Osteocyte (in vitro differentiated cells): ENCODE measurements at places on chromosomes 1 and 21. TPM values are rescaled to one million over a fixed set of nuclear protein-coding genes. Genes with fewer than 3 reads are reported as not detected.
A peak's percentile ranks its signal among the peaks of the same experiment; 100 is the strongest.

- DNase-seq: no peak
- H3K27me3 ChIP-seq: peaks cover 6% of the 10 kb centered on the region
- H3K36me3 ChIP-seq: no peaks in the 10 kb centered on the region
- no peak overlapping the region for H3K27ac ChIP-seq
- H3K4me3 ChIP-seq: no peak overlapping the region
These were observed 524 bp downstream of the LRRC38 start for GRCh38 chr1:13513063-13513894.

DNA sequence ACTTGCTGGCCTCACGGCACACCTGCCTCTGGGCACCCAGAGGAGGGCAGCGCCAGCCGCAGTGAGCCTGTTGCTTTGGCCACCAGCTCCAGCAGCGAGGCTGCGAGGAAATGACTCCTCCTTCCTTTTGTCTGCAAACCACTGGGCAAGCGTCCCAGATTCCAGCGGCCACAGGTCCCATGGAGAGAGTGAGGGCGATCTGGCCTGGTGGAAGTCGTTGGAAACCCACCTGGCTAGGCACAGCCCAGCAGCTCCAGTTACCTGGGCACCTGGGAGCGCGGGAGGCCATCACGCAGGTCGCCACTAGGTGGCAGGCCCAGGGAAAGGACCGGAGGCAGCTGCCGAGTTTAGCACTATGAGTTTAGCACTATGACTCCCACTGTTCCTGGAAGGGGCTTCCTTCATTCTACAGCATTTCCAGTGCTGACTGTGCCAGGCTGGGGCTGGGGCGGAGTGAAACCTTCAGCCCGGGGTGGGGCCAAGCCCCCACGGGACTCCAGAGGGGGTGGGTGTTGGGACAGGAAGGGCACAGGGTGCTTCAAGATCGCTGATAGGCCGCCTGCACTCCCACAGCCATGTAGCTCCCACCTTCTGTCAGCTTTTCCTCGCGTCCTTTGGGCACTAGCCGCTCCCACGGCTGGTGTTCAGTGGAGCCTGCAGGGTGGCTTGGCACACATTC is 1.1 kb upstream of the ESPN start:
- H3K4me1 ChIP-seq: peaks cover 16% of the 10 kb centered on the region
- no peaks in the 10 kb centered on the region for H3K36me3 ChIP-seq
- no peak overlapping the region for H3K27ac ChIP-seq
- peaks cover 39% of the 10 kb centered on the region for H3K27me3 ChIP-seq

GRCh38 chr21:30268608-30269197 is 14.0 kb downstream of the KRTAP24-1 start:
- no peak overlapping the region for H3K27ac ChIP-seq
- no peaks in the 10 kb centered on the region for H3K36me3 ChIP-seq
- H3K27me3 ChIP-seq: no peaks in the 10 kb centered on the region
- H3K4me1 ChIP-seq: no peaks in the 10 kb centered on the region

GRCh38 chr1:245648749-245649522 is 494.2 kb downstream of the KIF26B start:
- no peak overlapping the region for H3K27ac ChIP-seq
- no peaks in the 10 kb centered on the region for H3K36me3 ChIP-seq
- no peak for DNase-seq
- peaks cover 14% of the 10 kb centered on the region for H3K27me3 ChIP-seq

- DNase-seq: no peak
- H3K27ac ChIP-seq: no peak overlapping the region
- H3K36me3 ChIP-seq: no peaks in the 10 kb centered on the region
- no peak overlapping the region for H3K4me3 ChIP-seq
- peaks cover 5% of the 10 kb centered on the region for H3K4me1 ChIP-seq
These were observed 45.3 kb upstream of the ITPKB start for GRCh38 chr1:226784081-226785049.

GRCh38 chr1:225875044-225875815 is 7.0 kb downstream of the TMEM63A start:
- H3K4me1 ChIP-seq: peaks cover 35% of the 10 kb centered on the region
- H3K36me3 ChIP-seq: peaks cover 28% of the 10 kb centered on the region
- no peak for DNase-seq
- H3K27ac ChIP-seq: no peak overlapping the region
- H3K4me3 ChIP-seq: no peak overlapping the region

DNA sequence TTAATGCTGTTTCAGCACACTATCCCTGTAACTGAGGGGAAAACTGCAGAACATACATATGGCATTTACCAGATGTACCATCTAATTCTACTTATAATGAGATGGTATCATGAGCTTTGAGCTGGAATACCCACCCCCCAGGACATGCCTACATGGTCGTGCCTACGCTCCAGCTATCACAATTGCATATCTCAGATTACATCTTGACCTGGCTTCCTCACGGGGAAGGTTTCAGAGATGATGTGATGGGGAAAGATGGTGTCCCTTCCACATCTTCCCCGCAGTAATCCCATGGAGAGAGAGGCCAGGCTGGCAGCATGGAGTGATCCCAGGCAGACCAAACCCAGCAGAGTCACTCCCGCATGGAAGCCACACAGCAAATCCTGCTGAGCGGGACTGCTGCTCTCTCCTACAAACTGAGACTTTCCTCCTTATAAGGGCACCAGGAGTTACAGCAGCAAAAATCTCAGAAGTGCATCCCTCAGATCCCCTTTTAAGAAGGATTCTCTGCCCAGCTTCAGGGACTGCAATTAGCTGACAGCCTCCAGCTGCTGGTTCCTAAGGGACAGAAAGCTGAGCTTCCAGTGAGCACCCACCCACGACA is 67.1 kb downstream of the KCNH1 start:
- no peak overlapping the region for H3K27ac ChIP-seq
- no peak for DNase-seq
- H3K4me3 ChIP-seq: no peak overlapping the region
- no peaks in the 10 kb centered on the region for H3K27me3 ChIP-seq
- peaks cover 21% of the 10 kb centered on the region for H3K4me1 ChIP-seq

DNA sequence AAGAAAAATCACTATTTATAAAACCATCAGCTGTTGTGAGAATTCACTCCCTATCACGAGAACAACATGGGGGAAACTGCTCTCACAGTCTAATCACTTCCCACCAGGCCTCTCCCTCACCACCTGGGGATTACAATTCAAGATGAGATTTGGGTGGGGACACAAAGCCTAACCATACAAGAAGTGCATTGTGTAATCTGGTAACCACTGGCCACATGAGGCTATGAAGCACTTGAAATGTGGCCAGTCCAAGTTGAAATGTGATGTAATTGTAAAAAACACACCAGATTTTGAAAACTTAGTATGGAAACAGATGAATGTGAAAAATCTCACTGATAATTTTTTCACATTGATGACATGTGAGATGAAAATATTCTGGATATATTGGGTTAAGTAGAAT is 293.8 kb downstream of the TTLL7 start:
- H3K27ac ChIP-seq: no peak overlapping the region
- DNase-seq: no peak

GRCh38 chr1:3313576-3313950 is 140.9 kb upstream of the ARHGEF16 start:
- DNase-seq: no peak
- peak overlapping the region; percentile 38 for H3K4me3 ChIP-seq
- H3K36me3 ChIP-seq: no peaks in the 10 kb centered on the region
- no peaks in the 10 kb centered on the region for H3K27me3 ChIP-seq

DNA sequence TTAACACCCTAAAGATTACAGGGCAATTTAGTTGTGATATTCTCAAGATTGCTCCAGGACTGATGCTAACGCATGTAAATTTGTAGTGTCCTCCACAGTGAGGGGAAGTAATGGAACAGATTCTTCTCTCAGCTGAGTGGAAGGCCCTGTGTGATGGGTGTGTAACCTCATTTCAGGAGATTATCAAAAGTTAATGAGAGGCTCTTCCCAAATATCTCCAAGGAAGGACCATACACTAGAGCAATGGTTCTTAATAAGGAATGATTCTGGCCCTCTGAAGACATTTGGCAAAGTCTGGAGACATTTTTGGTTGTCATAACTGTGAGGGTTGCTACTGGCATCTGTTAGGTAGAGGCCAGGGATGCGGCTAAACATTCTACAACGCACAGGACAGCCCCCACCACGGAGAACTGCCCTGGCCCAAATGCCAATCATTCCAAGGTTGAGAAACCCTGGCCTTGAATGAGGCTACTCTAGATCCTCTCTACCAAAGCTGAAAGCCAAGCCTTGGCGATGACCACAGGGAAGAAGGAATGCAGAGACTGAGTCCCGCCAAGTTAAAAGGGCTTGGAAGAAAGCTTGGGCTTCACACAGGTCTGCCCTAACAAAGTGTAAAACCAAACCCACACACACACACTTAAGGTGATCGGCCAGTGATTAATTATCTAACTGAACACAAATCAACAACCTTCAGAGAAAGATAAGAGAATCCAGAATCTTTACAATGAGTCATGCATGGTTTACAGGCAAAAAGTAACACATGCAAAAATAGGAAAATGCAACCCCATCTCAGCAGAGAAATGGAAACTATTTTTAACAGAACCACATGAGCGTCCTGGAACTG is 135.8 kb downstream of the SYF2 start:
- H3K27ac ChIP-seq: no peak overlapping the region
- DNase-seq: no peak
- peaks cover 63% of the 10 kb centered on the region for H3K27me3 ChIP-seq

DNA sequence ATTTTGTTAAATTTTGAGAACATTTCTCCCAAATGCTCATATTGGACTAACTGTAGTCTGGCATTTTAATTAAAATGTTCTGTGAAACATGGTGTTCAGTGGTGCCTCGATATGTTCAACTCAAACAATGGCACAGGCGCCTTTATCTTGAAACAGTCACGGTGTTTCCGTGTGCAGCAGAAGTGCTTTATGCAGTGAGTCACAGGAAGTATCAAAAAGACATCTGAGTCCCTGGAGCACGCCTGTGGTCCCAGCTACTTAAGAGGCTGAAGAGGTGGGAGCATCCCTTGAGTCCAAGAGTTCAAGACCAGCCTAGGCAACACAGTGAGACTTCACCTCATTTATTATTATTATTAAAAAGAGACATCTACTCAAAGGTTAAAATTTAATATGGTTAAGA is 52.2 kb downstream of the GREM2 start:
- peaks cover 9% of the 10 kb centered on the region for H3K4me1 ChIP-seq
- no peak overlapping the region for H3K27ac ChIP-seq
- no peak for DNase-seq
- no peaks in the 10 kb centered on the region for H3K36me3 ChIP-seq

The NIBAN1 gene
- total RNA-seq: 12.5 and 16.5 TPM in 2 replicates

The FBXO28 gene
- 26.0 and 28.1 TPM in 2 replicates for total RNA-seq
